ENCODE measurements at places on chromosomes 4 and X. TPM values are rescaled to one million over a fixed set of nuclear protein-coding genes. Genes with fewer than 3 reads are reported as not detected.
A peak's percentile ranks its signal among the peaks of the same experiment; 100 is the strongest.

The MAGEC1 gene
- total RNA-seq: not detected

DNA sequence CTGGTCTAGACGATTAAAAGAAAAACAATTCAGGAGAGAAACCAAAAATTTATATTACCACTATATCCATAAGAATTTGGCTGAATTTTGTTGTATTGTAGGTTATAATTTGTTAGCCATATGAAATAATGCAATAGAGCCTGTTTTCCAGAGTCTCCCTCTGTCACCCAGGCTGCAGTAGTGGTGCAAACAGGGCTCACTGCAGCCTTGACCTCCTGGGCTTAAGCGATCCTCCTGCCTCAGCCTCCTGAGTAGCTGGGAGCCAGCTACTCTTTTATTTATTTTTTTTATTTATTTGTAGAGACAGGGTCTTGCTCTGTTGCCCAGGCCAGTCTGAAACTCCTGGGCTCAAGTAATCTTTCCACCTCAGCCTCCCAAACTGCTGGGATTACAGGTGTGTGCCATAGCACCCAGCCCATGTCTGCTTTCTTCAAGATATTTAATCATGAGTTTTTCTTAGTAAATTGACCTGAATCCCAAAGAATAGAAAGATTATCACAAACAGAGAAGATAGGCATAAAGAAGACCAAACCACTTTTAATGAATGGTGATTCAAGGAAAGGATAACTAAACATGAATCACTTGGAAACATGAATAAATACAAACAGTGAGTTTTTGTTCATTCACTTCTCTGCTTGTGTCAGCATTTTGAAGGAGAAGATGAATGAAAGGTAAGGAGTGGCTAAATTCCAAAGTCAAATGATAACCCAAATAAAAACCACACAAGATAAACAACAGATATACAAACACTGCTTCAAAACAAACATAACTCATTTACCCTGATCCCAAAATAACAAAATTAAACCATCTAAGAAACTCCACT is 82.1 kb downstream of the PPP3CA start:
- no peak overlapping the region for H3K4me3 ChIP-seq
- no peaks in the 10 kb centered on the region for H3K27me3 ChIP-seq
- no peaks in the 10 kb centered on the region for H3K36me3 ChIP-seq
- peaks cover 4% of the 10 kb centered on the region for H3K4me1 ChIP-seq
- no peak for DNase-seq

The F11 gene
- total RNA-seq: not detected

- no peak overlapping the region for H3K27ac ChIP-seq
- DNase-seq: no peak
- H3K36me3 ChIP-seq: no peaks in the 10 kb centered on the region
- H3K4me1 ChIP-seq: no peaks in the 10 kb centered on the region
- no peak overlapping the region for H3K4me3 ChIP-seq
Measured at GRCh38 chr4:24794480-24794879, 893 bp upstream of the SOD3 start.

DNA sequence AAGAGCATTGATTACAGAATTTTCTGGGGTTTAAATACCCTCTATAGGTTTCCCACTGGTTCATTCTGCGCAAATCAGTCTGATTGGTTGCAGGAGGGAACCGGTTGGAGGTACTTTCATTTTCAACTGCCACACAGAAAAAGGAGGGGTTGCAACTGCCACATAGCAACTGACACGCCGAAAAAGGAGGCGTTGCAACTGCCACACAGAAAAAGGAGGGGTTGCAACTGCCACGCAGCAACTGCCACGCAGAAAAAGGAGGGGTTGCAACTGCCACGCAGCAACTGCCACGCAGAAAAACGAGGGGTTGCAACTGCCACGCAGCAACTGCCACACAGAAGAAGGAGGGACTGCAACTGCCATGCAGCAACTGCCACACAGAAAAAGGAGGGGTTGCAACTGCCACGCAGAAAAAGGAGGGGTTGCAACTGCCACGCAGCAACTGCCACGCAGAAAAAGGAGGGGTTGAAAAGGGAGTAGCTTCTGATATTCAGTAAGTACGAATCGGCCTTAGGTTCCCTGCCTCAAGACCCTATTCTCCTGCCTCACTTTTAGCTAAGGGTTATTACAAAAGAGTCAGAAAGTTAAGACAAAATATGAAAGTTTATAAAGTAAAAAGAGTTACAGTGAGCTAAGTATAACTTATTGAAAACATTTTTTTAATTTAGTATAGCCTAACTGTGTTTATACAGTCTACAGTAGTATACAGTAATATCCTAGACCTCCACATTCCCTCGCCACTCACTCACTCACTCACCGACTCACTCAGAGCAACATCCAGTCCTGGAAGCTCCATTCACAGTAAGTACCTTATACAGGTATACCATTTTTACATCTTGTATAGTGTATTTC is 431.8 kb downstream of the KCTD8 start:
- no peaks in the 10 kb centered on the region for H3K36me3 ChIP-seq
- no peak overlapping the region for H3K4me3 ChIP-seq
- no peak for DNase-seq
- H3K27me3 ChIP-seq: no peaks in the 10 kb centered on the region

- no peak overlapping the region for H3K4me3 ChIP-seq
- no peak overlapping the region for H3K27ac ChIP-seq
- H3K4me1 ChIP-seq: no peaks in the 10 kb centered on the region
- no peaks in the 10 kb centered on the region for H3K27me3 ChIP-seq
- DNase-seq: no peak
Measured at GRCh38 chr4:60619531-60620305, 580.4 kb upstream of the ADGRL3 start.

The PAGE2B gene
- total RNA-seq: 0.70 TPM

DNA sequence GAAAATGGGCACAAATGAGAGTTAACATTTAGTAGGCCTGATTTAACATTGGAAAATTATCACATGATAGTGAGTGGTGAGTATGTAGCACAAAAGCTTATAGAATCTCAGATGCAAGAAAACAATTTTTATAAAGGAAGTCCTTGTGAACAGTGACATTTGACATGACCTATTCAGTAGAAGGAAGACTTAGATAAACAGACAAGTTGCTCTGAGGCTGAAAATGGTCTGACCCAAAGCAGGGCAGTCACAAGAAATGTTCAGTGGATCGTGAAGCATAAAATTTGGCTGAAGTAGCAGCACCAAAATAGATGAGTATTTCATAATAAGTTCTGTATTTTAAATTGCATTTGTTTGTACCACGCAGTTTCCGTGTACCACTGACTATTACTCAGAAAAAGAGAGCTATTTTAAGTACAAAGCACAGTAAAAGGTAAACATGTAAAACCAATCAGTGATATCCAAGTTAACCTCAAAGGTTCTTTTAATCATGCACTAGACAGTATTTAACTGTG is 605.7 kb upstream of the PABPC4L start:
- no peak overlapping the region for H3K4me3 ChIP-seq
- DNase-seq: no peak
- H3K36me3 ChIP-seq: no peaks in the 10 kb centered on the region
- no peak overlapping the region for H3K27ac ChIP-seq
- no peaks in the 10 kb centered on the region for H3K4me1 ChIP-seq
- H3K27me3 ChIP-seq: no peaks in the 10 kb centered on the region

DNA sequence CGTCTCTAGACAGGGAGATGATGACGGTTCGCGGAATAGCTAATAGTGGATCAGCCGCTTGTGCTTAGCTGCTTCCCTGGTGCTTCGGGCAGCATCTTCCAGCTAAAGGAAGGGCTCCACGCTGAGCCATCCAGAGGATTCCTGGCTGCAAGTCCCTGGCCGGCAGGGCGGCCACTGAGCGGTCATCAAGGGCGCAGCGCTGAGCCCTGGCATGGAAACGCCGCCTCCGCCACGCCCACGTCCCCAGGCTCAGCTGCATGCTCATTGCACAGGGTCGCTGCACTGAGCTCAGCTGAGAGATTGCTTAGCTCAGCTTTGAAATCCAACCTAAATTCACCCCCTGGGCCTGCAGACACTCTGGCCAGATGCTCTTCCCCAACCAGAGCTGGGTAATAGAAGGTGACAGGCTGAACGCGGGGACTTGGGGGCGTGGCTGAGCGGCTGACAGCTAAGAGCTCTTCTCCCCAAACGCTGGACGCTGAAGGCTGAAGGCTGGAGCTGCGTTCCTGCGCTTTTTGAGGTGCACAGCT is 118.2 kb upstream of the KIT start:
- no peak overlapping the region for H3K4me3 ChIP-seq
- no peak overlapping the region for H3K27ac ChIP-seq
- H3K4me1 ChIP-seq: peaks cover 7% of the 10 kb centered on the region
- H3K27me3 ChIP-seq: peaks cover 14% of the 10 kb centered on the region
- DNase-seq: peak; percentile 24

- no peaks in the 10 kb centered on the region for H3K36me3 ChIP-seq
- DNase-seq: no peak
- H3K27ac ChIP-seq: no peak overlapping the region
- H3K4me1 ChIP-seq: no peaks in the 10 kb centered on the region
- no peaks in the 10 kb centered on the region for H3K27me3 ChIP-seq
Measured at GRCh38 chr4:41061482-41062185, 152.7 kb downstream of the APBB2 start.

- no peak overlapping the region for H3K4me3 ChIP-seq
- no peaks in the 10 kb centered on the region for H3K27me3 ChIP-seq
- H3K36me3 ChIP-seq: no peaks in the 10 kb centered on the region
- no peak for DNase-seq
- no peaks in the 10 kb centered on the region for H3K4me1 ChIP-seq
Measured at GRCh38 chr4:62531264-62531663, 1331.1 kb downstream of the ADGRL3 start.

GRCh38 chr4:123599920-123600810 is 203.6 kb downstream of the SPRY1 start:
- H3K36me3 ChIP-seq: peaks cover 2% of the 10 kb centered on the region
- H3K4me1 ChIP-seq: peaks cover 41% of the 10 kb centered on the region
- H3K4me3 ChIP-seq: no peak overlapping the region
- H3K27me3 ChIP-seq: no peaks in the 10 kb centered on the region
- peak overlapping the region; percentile 69 for H3K27ac ChIP-seq
